Ascending aorta (tissue), 2 donors: ENCODE measurements at places on chromosomes 1 and 21.

DNA sequence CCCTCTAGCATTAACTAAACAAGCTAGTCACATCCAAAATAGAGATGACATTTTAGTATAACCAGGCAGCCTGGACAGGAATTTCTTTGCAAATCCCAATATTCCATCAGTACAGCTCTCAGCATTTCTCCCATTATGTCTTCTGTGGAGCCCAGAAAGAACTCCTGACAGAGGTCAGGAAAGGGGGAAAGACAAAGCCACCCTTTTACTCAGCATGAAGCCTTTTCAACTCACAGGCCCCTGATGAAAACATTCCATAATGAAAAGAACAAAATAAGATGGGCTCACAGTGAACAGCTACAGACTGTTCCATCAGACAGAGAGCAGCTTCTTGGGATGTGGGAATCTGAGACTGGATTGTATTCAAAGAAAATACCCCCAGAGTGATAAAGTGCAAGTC, 80.6 kb downstream of the TEX35 start:
- H3K4me1 ChIP-seq, result no peaks in the 10 kb centered on the region
- no peaks in the 10 kb centered on the region for H3K36me3 ChIP-seq
- no peak overlapping the region for H3K27ac ChIP-seq
- no peak overlapping the region for H3K4me3 ChIP-seq
- no peaks in the 10 kb centered on the region for H3K27me3 ChIP-seq

- no peaks in the 10 kb centered on the region for H3K4me1 ChIP-seq
- no peak overlapping the region for H3K4me3 ChIP-seq
- H3K27me3 ChIP-seq, result no peaks in the 10 kb centered on the region
- H3K36me3 ChIP-seq, result no peaks in the 10 kb centered on the region
- no peak for DNase-seq
- H3K27ac ChIP-seq, result no peak overlapping the region
Measured at GRCh38 chr1:4462831-4463484, 191.5 kb upstream of the AJAP1 start.

DNA sequence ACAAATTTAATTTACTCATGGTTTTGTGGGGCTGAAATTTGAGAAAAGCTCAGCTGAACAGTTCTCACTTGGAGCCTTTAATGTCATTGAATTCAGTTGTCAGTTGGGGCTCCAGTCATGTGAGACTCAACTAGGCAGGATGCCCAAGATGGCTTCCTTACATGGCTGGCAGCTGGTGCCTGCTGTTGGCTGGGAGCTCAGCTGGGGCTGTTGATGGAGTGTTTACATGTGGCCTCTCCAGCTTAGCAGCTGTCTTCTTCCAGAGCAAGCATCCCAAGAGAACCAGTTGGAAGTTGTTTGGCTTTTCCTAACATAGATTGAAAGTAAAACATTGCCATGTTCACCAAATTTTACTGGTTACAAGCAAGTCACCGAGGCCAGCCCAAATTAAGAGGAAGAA, 81.8 kb upstream of the KCNA3 start:
- no peaks in the 10 kb centered on the region for H3K27me3 ChIP-seq
- no peak overlapping the region for H3K27ac ChIP-seq
- no peak overlapping the region for H3K4me3 ChIP-seq
- H3K4me1 ChIP-seq, result no peaks in the 10 kb centered on the region
- DNase-seq, result no peak

GRCh38 chr1:213060836-213061235, 9.8 kb downstream of the RPS6KC1 start:
- no peaks in the 10 kb centered on the region for H3K27me3 ChIP-seq
- H3K36me3 ChIP-seq, result no peaks in the 10 kb centered on the region
- no peaks in the 10 kb centered on the region for H3K4me1 ChIP-seq
- H3K27ac ChIP-seq, result no peak overlapping the region

- no peaks in the 10 kb centered on the region for H3K27me3 ChIP-seq
- no peak overlapping the region for H3K4me3 ChIP-seq
- peak overlapping the region; percentile 85 for H3K27ac ChIP-seq
- no peak for DNase-seq
- H3K4me1 ChIP-seq, result peaks cover 37% of the 10 kb centered on the region
- peaks cover 5% of the 10 kb centered on the region for H3K36me3 ChIP-seq
Measured at GRCh38 chr1:162020150-162020549, 3.5 kb downstream of the OLFML2B start.

- H3K27ac ChIP-seq, result no peak overlapping the region
- DNase-seq, result no peak
- H3K4me1 ChIP-seq, result no peaks in the 10 kb centered on the region
Measured at GRCh38 chr1:73947009-73947408, 251.0 kb downstream of the LRRIQ3 start.

- peaks cover 48% of the 10 kb centered on the region for H3K36me3 ChIP-seq
- no peak for DNase-seq
- H3K27me3 ChIP-seq, result no peaks in the 10 kb centered on the region
- no peaks in the 10 kb centered on the region for H3K4me1 ChIP-seq
- no peak overlapping the region for H3K27ac ChIP-seq
Measured at GRCh38 chr1:228095938-228096337, 7.2 kb downstream of the C1orf35 start.
